ENCODE measurements at places on chromosomes 6 and 20.

- DNase-seq, result no peak
Observed at GRCh38 chr20:20763650-20764049, 51.2 kb upstream of the RALGAPA2 start.

- DNase-seq, result no peak
Observed at GRCh38 chr6:35082046-35082732, 59.0 kb downstream of the TCP11 start.

DNA sequence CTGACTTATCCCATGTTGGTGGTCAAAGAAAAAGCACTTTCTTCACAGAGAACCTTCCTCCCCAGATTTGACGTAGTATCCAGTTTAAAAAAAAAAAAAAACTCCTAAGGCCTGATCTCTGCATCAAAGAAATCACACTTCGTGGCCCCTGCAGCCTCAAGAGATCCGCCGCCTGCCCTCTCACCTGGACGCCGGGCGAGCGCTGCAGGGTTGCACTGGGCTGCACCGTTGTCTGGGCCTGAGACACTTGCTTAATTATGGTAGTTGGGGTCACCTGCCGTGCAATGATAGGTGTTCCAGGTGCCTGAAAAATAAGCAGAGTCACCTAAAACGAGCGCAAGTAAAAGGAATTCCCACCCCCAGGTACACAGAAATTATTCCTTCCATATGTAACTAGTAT lies 53.0 kb downstream of the TAF4 start:
- no peak for DNase-seq

GRCh38 chr6:166450167-166450873 lies 67.6 kb upstream of the MPC1 start:
- no peak for DNase-seq

- DNase-seq, result no peak
Observed at GRCh38 chr6:33171880-33172687, 20.2 kb downstream of the COL11A2 start.

- DNase-seq, result no peak
Observed at GRCh38 chr20:62219992-62220665, at the start of gene HRH3. Gene HRH3, minus strand, starts transcription at chr20:62220278. Its CDS starts 308 bp downstream, at chr20:62219970.

DNA sequence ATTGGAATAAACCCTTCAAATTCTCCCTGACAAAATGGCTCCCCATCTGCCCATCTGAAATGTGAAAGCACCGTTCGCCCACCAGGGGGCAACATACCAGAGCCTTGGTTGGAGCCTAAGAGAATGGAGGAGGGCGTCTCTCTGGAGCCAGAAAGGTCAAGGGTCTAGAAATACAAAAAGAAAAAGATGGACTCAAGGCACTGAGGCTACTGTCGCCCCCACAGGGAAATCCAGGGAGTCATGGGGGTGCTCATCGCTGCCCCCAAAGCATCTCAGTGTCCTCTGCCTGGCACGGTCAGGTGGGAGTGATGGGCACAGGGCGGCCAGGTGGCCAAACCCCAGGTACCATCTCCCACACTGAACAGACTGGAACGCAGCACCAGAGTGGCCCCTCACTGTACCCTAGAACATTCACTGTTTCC lies 136.3 kb downstream of the ZMYND8 start:
- peak; percentile 53 for DNase-seq

GRCh38 chr6:121731381-121731780 lies 295.9 kb downstream of the GJA1 start:
- DNase-seq, result no peak

DNA sequence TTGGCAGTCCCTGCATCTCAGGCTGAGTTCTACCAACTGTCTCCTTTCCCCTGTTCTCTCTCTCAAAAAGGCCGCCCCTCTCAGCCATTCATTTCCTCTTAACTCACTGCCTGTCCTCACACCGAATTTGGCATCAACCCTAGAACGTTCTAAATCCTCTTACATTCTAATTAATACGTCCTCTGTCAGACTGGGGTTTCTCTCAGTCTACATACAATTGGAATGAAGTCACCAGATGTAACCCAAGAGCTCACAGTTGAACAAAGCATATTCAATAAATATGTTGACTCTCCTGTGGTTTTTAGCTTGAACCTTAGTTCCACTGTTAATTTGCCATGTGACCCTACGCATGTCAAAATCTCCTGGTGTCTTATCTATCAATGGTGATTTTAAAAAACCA lies 269.6 kb downstream of the CLIC5 start:
- DNase-seq, result no peak

DNA sequence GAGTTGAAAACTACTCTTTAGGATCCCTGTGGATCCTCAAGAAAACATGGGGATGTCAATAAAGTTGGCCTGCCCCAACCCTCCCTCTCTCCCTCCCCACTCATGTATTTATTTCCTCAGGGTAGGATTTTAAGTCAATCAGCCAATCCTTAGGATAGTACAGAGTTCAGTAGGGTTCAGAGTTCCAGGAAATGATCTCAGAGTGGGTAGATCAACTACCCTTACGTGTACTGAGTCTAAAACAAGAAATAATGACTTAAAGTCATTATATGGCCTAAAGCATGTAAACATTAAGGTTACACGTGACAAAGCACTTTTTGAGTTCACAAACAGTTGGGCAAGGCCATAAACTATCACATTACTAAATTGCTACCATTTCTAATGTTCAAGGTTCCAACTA lies 47.2 kb upstream of the REV3L start:
- no peak for DNase-seq

GRCh38 chr6:45369870-45370269 lies 7.9 kb downstream of the SUPT3H start:
- DNase-seq, result no peak

GRCh38 chr6:14921878-14922671 lies 323.8 kb upstream of the JARID2 start:
- no peak for DNase-seq

DNA sequence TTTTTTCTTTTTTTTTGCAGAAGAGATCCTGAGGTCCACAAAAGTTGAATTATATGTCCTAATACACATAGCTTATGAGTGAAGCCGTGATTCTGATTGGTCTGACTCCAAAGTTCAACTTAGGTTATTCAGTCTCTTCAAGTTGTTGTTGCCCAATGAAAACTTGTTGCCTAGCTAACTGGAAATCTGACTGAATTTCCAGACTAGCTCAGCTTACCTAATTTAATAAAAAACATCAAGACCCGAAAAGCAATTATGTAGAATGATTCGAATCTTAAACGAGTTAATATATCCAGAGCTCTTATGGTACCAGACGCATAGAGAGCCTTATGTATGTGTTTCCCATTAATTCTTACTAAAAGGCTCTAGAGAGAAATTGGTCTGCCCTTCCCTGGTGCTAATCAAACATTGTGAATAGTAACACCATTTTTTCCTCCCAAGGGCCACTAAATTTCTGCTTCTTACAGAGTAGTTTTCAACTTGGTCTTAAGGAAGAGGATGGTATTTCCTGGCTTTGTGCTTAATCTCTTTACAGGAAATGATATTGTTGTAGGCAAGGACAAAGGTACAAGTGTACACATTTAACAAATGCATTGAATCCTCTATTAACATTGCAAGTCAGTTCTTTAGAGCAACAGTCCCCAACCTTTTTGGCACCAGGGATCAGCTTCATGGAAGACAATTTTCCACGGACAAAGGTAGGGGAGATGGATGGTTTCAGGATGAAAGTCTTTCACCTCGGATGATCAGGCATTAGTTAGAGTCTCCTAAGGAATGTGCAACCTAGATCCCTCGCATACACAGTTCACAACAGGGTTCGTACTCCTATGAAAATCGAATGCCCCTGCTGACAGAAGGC lies 107.9 kb downstream of the TSHZ2 start:
- no peak for DNase-seq

DNA sequence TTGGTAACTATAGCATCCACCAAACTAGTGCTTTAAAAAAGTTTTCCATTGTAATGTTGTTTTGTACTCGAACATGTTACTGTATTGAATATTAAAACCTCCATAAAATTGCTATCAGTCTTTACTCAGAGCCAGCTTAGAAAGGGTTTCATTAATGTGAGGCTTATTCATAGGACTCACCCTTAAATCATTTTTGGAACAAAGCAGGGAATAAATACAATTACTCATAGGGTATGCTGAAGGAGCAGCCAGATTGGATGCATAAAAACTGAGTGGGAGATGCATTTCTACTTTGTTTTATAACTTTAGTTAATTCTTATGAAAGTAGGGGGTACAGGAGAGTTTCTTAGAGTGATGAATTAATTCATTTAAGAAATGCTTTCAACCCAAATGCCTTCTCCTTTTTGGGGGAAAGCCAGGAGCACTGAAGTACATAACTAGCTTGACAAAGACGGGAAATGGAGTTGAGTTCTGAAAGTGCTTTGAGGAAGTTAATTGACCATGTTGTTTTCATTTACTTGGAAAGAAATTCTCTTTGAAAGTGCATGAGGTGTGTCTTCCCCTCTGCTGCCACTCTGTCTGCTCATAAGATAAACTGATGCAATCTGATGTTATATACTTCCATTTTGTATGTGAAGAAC lies 90.3 kb downstream of the RNF144B start:
- no peak for DNase-seq

DNA sequence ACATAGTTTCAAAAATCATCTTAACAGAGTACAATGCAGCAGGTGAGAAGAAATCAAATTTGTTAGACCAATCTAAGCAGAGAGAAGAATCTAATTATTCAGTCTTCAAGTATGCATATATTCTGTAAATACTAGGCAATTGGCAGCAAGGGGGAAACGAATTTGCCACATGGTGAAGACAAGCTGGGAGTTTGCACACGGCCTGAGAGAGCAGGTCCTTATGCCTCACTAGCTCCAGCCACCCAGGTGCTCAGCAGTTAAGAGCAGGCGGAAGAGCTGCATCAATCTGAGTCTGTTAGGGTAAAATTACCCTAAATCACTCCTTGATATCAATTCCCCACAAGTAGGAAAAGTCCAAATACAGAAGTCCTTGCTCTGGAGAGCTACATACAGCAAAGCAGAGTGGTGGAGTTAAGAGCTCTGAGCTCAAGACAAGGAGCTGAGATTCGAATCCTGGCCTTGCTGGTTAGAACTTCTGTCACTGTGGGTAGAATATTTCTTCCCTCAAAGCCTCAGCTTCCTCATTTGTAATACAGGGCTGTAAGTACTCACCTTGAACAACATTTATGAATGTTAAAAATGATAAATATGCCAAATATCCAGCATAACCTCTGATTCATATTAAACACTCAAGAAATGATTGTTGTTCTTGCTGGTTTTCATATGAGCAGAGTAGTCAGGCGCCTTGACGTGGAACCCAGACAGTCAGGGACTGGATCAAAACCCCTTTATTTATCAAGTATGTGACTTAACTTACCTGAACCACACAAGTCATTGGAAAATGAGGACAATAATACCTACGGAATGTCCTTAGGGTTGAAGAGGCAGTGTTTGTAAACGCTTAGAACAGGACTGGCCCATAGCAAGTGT lies 444.2 kb downstream of the CDH26 start:
- no peak for DNase-seq

- DNase-seq, result peak; percentile 89
Observed at GRCh38 chr20:3045042-3045815, 623 bp upstream of the MRPS26 start.

- no peak for DNase-seq
Observed at GRCh38 chr6:134221250-134221649, 96.7 kb downstream of the SGK1 start.

DNA sequence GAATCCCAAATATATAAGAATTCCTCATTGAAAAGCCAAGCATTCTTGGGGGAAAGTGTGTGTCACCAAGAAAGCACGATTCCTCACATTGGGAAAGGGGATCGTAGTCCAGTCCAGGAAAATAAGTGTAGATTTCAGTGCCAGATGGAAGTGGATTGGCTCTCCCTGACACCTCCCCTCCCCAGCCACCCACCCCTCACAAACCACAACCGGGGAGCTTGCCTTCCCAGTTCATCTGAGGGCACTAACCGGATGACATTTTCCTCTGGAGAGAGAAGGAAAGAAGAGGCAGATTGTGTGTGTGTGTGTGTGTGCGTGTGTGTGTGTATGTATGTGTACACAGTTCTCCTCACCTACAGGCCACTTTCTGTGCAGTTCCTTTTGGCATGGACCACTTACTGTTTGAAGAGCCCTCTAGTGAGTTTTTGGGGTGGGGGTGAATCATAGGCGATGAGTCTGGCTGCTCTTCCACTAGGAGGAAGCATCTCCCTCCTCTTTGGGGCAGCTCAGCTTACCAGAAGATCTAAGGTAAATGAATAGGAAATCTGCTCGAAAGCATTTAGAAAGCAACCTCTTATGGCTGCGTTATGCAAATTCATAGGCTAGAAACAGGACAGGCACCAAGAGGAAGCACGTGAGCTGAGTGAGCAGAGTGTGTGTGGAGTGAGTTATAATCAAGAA lies 20.8 kb downstream of the DAAM2 start:
- DNase-seq, result no peak

- no peak for DNase-seq
Observed at GRCh38 chr6:57248311-57248895, 26.3 kb upstream of the RAB23 start.

- DNase-seq, result no peak
Observed at GRCh38 chr6:3351105-3351676, 92.4 kb downstream of the PSMG4 start.

DNA sequence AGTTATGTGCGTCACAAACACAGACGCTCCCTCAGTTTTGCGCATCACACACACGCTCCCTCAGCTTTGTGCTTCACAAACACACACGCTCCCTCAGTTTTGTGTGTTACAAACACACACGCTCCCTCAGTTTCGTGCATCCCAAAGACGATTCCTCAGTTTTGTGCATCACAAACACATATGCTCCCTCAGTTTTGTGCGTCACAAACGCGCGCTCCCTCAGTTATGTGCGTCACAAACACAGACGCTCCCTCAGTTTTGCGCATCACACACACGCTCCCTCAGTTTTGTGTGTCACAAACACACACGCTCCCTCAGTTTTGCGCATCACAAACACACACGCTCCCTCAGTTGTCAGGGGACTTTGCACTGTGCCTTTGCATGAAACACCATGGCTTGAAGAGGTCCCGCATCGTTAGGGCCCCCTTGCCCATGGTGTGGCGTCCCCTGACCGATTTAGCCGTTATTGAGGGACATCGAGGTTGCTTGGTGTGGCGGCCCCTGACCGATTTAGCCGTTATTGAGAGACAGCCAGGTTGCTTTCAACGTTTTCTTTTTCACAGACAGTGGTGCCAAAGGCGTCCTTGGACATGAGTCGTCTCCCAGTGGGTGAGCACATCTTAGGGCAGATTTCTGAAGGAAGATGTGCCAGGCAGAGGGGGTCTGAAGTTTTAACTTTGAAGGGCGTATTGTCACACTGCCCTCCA lies 28.1 kb upstream of the MYT1 start:
- DNase-seq, result no peak

DNA sequence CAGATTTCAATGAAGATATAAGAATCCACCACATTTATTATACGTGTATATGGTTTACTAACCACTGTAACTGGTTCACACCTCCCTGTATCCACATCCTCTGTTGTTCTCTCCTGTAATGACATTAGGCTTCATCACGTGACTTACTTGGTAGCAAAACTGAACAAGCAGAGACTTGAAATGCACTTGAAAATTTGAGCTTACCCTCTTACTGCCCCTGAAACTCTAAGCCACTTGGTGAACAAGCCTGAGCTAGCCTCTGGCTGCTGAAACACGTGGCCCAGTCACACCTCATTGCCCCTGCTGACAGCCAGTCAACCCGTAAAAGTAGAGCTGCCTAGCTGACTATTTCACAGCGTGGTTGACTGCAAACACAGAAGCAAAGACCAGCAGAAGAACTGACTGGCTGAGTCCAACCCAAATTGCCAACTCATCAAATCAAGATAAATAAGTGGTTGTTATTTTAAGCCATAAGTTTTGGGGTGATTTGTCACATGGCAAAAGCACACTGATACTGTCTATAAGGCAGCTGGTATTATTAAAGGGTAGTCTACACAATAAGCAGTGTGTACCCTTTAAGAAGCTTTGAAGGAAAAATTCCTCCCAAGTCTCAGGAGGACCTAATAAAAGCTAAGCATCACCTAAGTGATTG lies 109.0 kb downstream of the RALGAPA2 start:
- DNase-seq, result no peak
